Activated effector memory CD4-positive, alpha-beta T cell treated with anti-CD3 and anti-CD28 coated beads, Interleukin-2, amount 50 U/mL, for 16 hours (primary cell): ENCODE measurements at places on chromosomes 11 and 22.
A peak's percentile ranks its signal among the peaks of the same experiment; 100 is the strongest.

- no peak for DNase-seq
These were observed 54.0 kb downstream of the UVRAG start for GRCh38 chr11:75868990-75869389.

- no peak for DNase-seq
These were observed 13.7 kb upstream of the BCL9L start for GRCh38 chr11:118939404-118939915.

GRCh38 chr11:112831041-112831440, 130.2 kb upstream of the NCAM1 start:
- no peak for DNase-seq

DNA sequence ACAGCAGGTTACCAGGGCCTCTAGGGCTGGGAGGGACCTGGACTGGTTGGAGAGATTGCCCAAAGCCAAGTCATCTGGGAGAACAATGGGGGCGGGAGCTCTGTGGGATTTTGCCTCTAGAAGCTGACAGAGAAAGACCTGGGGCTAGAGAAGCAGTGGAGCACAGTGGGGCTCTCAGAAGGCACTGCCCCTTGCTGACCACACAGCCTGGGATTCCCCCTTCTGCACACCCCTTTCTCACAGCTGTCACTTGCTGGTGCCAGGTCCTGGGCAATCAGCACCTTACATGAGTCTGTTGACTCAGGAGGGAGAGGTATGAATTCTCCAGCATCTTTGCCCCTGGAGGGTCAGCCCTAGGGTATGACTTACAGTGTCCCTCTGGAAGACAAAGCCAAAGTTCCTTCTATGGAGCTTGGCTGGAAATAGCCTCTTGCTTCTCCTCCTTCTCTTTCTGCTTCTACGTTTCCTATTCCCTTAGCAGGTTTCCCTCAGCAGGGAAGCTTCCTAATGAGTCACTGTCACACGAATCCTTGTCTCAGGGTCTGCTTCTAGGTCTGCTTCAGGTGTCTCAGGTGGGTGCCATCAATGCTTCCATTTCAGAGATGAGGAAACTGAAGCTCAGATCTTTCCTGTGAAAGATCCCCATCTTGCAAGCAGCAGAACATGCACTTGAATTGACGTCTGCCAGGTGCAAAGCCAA, 27.0 kb downstream of the GDPD5 start:
- DNase-seq: no peak

DNA sequence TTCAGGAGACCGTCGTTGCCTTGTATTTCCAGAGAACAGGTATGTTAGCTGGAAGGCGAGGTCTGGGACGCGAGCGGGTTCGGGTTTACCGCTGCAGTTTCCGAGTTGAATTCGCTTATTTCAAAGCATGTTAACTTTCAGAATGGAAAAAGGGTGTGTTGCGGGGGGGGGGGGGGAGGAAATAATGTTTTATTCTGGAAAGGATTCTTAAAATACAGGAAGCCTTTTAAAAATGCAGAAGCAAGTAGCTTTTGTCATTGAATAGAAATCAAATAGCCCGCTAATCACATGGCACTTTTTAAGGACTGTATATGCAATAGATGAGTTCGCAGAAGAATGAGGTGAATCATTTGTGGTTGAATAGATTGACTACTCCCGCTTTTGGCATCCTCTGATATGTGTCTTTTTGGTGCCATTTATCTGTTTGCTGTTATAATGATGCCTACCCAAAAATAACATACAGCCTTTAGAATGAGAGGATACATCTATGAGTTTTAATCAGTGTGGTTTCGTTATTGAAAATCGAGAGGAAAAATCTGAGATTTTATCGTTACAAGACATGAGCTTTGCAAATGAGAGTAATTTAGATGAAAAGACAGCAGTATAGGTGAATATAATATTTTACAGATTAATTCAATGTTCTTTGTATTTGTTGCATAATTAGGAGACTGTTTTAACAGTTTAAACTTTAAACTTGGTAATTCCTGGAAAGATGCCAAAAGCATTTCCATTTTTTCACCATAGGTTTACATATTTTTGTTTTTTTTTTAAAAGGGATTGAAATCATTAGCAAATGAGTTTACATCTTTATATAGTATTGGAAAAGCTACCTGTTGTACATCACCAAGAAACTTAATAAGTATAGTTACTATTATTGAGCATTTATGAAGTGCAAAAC, 1.7 kb downstream of the PDE3B start:
- peak; percentile 69 for DNase-seq

- DNase-seq: no peak
These were observed 24.3 kb downstream of the MYH9 start for GRCh38 chr22:36363349-36363981.

DNA sequence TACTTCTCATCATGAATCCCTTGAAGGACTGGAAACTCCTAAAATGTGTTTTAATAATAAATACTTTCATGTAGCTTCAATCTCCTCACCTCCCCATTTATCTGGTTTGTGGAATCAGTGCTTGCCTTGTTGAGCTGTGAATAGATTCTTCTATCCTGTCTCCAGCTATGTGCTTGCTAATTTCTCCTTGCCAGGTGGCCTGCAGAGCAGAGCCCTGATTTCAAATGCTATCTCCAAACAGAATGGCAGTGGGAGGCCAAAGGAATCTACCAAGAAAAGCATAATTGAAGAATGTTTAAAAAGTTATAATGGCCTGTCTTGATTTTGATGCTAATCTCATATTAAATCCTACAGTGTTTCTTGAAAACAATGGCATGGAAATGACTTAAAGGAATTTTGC, 309.3 kb upstream of the CHORDC1 start:
- DNase-seq: no peak

- no peak for DNase-seq
These were observed 72.9 kb upstream of the CD44 start for GRCh38 chr11:35066030-35066429.

- DNase-seq: no peak
These were observed 16.9 kb upstream of the C22orf42 start for GRCh38 chr22:32175683-32176644.

- no peak for DNase-seq
These were observed 59.2 kb downstream of the MPPED1 start for GRCh38 chr22:43470941-43471585.

DNA sequence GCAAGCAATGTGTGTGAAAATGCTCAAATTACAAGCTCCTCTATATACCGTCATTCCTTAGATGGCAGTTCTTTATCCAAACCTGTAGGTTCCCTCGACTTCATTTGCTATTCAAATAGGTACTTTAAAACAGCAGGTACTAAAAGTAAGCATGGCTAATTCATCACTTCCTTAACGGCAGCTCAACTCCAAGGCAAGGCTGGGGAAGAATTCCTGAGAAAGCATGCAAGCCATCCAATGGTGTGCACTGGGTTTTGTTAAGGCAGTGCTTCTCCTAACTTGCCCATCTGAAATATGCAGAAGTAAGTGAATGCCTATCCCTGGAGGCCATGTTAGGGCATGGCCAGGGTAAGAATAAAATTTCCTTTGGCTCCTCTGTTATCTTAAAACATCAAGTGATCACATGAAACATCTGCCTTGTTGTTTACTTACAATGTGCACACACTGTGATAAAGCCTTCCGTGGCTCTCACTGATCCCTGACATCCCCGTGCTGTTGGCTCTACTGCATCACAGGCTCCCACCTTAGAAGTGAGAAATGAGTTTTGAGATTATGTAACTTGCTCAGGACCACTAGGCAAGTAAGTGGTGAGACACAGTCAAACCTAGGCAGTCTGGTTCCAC, 52.1 kb downstream of the SMCO4 start:
- no peak for DNase-seq

DNA sequence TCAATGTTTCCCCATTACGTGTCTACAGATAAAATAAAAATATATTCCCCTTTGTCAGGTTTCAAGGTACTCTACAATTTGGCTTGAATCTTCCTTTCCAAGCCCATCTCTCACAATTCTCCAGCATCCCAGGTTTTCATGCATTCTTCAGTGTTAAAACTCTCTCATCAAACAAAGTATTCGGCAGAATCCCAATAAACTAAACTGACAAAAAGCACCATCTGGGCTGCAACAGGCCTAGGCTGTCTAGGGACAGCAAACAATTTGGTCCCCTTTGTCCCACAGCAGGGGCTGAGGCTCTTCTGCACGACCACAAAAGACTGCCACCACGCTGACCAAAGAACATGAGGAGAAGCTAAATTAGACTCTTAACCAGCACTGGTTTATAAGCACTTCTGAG, 159.4 kb downstream of the CADM1 start:
- DNase-seq: no peak

DNA sequence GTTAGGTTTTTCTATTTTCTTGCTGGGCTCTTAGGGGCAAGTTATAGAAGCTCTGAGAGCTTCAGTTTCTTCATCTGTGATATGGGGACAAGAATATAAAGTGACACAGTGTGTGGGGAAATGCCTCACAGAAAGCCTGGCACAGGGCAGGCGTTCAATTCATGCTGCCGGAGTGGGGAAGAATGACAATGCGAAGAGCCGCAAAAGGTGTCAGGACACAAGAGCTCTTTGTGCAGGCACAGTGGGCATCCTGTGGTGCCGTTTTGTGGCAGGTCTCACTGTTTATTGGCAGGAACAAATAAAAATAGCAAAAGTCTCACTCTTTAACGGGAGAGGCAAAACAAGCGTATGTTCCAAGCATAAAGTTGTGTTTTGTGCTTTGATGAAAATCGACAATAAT, 112.1 kb downstream of the TIMP3 start:
- DNase-seq: no peak

DNA sequence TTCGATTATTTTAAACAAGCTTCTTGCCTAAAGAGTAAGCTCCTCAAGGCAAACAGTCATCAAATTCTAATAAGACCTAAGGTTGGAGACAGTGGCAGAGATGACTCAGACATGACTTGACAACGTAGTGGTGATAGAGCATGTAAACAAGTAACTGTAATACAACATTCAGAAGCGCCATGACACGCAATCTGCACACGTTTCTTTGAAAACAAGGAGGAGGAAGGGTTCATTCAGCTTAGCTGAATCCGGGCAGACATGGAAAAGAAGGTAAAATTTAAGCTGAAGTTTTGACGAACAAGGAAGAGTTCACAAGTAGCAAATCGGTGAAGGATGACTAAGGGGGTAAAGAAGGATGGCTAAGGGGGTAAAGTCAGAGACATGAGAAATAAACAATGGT, 152.4 kb upstream of the ZC3H12C start:
- no peak for DNase-seq

DNA sequence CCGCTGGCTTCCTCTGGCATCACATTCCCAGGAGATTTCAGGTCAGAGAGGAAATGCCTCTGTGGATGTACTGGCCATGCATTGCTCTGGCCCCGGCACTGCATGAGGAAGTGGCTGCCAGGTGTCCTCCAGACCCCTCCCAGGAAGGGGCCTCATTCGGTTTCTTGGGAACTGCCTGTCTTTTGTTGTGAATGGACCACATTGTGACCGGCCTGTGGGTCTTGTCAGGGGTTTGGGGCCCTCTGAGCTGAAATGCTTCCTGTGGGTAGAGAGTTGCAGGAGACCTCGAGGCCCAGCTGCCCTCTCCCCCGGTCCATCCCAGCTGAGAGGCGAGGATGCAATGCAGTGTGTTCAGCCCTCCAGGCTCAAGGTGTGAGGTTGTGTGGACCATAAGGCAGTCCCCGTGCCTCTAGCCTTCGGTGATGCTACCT, 18.8 kb upstream of the ST3GAL4 start:
- peak; percentile 59 for DNase-seq

DNA sequence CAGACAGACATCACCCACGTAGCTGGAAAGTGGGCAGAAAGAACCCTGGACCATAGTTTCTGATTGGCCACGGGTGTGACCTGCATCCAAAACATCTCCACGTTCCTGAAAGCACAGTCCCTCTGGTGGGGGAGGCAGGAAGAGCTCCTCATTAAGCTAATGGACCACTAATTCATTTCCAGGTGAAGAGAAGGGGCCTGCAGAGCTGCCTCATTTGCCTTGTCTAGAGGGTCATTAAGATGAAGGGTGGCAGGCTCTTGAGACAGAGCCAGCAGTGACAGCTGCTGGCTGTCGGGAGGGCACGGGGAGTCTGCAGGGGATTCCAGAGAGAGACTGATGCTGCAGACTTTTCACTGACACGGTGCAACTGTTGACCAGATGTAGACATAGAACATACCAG, 149.6 kb upstream of the OPCML start:
- no peak for DNase-seq

- DNase-seq: peak; percentile 63
These were observed 10.5 kb downstream of the UCP2 start for GRCh38 chr11:73972187-73972586.

GRCh38 chr22:42797011-42797410, 60.1 kb downstream of the ARFGAP3 start:
- no peak for DNase-seq

DNA sequence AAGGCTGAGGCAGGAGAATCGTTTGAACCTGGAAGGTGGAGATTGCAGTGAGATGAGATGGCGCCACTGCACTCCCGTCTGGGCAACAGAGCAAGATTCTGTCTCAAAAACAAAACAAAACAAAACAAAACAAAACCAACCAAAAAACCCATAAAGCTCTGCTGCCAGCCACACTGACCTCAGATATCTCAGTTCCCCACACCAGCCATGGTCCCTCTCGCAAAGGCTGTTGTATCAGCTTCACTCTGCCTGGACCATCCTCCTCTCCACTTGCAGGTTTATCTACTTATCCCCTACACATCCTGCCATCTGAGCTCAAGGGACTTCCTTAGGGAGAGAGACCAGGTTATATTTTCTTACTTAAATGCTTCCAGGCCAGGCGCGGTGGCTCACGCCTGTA, 11.1 kb downstream of the BACE1-AS start:
- DNase-seq: no peak

DNA sequence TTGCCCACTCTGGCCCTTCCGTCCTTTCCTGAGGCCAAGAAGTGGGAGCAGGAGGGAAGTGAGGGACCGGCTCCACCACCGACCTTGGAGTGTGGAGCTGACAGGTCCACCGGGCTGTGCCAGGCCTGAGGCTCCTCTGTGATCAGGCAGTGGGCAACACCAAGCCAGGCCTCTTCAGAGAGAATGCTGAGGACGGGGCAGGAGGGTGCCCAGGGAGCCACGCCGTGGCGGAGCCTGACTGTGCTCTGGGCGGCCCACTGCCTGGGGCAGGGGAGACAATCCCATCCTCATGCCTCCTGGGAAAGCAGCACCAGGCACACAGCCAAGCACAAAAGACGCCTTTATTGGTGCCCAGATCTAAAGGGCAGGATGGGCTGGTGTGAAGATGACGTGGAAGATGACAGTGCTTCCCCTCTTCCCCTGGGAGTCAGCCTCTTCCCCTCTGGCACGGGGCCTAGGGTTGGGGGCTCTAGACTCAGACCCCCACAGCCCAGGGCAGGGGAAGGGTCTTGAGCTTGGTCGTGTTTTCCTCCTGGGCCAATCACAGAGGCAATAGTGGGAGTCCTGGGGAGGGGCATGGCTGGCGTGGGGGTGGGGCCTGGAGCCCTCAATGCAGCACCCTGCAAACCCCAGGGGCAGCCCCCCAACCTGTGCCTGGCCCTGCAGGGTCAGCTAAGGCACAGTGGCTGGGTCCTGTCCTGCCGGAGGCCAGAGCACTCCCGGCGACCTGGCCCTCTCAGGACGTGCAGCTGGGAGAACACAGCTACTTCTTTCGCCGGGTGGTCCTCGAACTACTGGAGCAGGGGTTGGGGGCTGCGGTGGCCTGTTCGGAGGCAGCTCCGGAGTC, 4.7 kb downstream of the LMF2 start:
- DNase-seq: no peak

GRCh38 chr22:35330258-35330861, 30.7 kb downstream of the TOM1 start:
- DNase-seq: peak; percentile 84
